ENCODE measurements at places on chromosomes 13 and 19.

DNA sequence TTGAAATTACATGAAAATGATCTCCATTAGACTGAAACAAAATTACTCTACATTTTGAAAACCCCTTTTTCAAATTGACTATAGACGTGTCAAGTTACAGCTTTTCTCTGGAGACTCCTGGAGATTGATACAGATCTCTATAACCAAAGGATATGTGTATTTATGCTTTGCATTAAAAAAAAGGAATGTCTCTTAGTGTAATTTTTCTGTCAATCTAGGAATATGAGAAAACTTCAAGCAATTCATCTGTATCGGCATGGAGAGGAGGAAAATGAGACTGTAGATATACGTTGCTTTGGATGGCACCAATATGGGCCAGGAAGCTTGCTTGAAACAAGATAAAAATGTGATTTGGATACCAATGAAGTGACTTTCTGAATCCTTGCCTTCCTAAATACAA, 286.6 kb downstream of the PCDH9 start:
- no peak for DNase-seq

GRCh38 chr13:99704390-99704789, 203.1 kb downstream of the TM9SF2 start:
- DNase-seq: no peak

- peak; percentile 80 for DNase-seq
These were observed 674 bp downstream of the BRD4 start for GRCh38 chr19:15331419-15332310.

- no peak for DNase-seq
These were observed 807.5 kb upstream of the SLC10A2 start for GRCh38 chr13:103873725-103874124.

GRCh38 chr19:29876414-29876813, 64.6 kb downstream of the CCNE1 start:
- DNase-seq: no peak

- DNase-seq: peak; percentile 77
These were observed 36.4 kb downstream of the FBN3 start for GRCh38 chr19:8113017-8113416.

DNA sequence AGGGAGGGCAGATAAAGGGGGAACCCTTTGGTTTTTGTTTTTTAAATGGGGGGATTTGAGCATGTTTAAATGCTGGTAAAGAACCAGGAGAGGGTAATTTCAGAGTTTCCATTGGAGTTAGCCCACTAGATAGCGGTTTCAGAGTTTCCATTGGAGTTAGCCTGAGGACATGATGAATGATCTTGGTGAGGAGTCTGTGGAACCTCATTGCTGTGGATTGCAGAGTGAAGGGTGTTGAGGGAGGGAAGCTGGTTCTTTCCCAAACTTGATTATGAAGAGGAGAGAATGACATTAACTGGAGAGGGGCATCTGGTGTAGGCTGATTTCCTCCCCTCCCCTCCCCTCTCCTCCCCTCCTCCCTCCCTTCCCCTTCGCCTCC, 5.0 kb downstream of the WASF3 start:
- DNase-seq: no peak

DNA sequence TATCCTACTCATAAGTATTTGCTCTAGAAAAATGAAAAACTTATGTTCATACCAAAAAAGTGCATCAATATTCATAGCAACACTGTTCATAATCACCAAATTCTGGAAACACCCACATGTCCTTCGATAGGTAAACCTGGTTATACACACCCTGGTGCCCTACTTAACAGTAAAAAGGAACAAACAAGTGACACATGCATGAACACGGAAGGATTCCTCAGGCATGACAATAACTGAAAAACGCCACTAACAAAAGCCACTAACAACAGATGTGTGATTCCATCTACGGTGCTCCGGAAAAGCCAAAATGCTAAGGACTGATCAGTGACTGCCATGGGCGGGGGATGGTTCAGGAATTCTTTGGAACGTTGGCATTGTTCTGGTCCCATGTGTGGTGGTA, 65.5 kb downstream of the STK24 start:
- DNase-seq: no peak

- no peak for DNase-seq
These were observed 16.3 kb downstream of the POP4 start for GRCh38 chr19:29622166-29623070.

GRCh38 chr13:50581586-50582196, 261.8 kb downstream of the DLEU7 start:
- DNase-seq: no peak

GRCh38 chr13:44116562-44117332, 237.0 kb downstream of the LACC1 start:
- no peak for DNase-seq

- no peak for DNase-seq
These were observed 13.6 kb upstream of the USP29 start for GRCh38 chr19:57105976-57106721.

DNA sequence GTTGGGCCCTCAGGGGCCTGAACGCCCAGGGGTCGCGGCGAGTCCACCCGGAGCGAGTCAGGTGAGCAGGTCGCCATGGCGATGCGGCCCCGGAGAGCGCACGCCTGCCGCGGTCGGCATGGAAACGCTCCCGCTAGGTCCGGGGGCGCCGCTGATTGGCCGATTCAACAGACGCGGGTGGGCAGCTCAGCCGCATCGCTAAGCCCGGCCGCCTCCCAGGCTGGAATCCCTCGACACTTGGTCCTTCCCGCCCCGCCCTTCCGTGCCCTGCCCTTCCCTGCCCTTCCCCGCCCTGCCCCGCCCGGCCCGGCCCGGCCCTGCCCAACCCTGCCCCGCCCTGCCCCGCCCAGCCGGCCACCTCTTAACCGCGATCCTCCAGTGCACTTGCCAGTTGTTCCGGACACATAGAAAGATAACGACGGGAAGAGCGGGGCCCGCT, at the start of gene CCNA1:
TSS of gene CCNA1 (plus strand) at position 390 of the 439 bp plus-strand sequence. CDS start 562 bp downstream, outside the sequence.
- DNase-seq: no peak

- no peak for DNase-seq
These were observed 14.3 kb downstream of the DLEU7 start for GRCh38 chr13:50829226-50829625.

GRCh38 chr13:103883164-103883563, 816.9 kb upstream of the SLC10A2 start:
- peak; percentile 83 for DNase-seq

DNA sequence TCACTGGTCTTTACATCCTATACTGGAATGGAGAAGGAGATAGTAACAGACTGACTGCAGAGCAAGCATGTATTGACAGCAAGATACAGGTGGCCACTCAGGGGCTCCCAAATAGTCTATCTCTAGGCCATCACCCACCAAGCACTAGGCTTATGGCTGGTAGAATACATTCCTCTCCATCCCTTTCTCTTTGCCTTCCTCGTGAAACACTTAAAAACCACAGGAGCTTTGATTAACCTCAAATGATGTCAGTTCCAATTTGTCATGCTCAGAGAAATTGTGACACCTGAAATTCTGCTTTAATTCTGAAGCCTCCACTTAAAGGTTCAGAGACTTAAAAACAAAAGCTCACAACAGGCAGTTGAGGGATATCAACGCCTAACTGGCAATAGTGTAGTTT, 17.2 kb downstream of the ENOX1 start:
- no peak for DNase-seq

GRCh38 chr13:20798027-20798426, 24.3 kb upstream of the EEF1AKMT1 start:
- no peak for DNase-seq

DNA sequence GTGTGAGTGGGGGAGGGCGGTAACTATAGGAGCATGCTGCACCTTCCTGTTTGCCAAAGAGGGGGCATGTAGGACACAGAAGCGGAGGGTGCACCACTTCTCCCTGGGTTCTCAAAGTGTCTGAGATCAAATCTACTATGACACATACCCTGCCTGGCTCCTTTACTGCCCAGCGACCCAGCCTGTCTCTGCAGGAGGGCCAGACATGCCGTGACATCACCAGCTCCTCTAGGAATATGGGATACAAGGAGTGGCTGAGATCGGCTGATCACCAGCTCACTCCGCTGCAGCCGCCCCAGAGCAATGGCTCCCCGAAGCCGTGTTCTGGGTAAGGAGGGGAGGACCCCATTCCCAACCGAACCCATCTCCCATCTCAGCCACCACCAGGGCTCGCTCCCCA, 16.4 kb upstream of the IGFL1 start:
- no peak for DNase-seq

GRCh38 chr13:77267362-77267761, 59.5 kb downstream of the MYCBP2 start:
- DNase-seq: no peak

- DNase-seq: no peak
These were observed 14.4 kb downstream of the COMP start for GRCh38 chr19:18776736-18777135.

- no peak for DNase-seq
These were observed 57.9 kb upstream of the C1QTNF9 start for GRCh38 chr13:24251525-24251924.

GRCh38 chr19:41734585-41734984, 20.7 kb upstream of the CEACAM6 start:
- peak; percentile 89 for DNase-seq

DNA sequence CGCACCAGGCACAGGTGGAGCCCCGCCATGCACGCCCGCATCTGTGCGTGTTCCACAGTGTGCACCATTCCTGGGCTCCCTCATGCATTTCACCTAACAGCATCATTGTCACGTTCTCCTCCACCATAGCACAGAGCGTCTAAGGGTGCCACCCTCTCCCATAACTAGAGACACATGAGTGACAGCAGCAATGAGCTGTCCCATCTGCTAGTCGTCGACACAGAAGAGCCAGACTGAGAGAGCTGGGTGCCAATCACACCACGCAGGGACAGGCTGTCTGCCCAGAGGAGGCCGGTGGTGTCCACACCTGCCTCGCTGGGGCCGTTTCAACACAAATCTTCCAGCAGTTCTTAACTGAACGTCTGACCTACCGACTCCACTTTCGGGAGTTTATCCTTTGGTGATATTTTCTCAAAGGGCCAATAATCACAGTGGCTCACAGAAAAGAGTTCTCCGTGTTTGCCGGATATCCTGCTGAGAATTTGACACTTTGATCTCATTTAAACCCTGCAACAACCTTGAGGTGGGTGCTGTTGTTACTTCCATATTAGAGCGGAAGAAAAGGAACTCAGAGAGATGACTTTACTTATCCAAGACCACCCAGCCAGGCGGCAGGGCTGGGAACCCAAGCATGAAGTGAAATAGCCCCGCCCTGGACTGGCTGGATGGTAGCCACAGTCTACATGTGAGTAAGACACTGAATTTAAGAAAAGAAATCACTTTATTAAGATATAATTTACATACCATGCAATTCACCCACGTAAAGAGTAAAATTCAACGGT, 16.2 kb downstream of the CLEC11A start:
- no peak for DNase-seq

- DNase-seq: no peak
These were observed 10.2 kb downstream of the LRRC4B start for GRCh38 chr19:50558039-50558438.

DNA sequence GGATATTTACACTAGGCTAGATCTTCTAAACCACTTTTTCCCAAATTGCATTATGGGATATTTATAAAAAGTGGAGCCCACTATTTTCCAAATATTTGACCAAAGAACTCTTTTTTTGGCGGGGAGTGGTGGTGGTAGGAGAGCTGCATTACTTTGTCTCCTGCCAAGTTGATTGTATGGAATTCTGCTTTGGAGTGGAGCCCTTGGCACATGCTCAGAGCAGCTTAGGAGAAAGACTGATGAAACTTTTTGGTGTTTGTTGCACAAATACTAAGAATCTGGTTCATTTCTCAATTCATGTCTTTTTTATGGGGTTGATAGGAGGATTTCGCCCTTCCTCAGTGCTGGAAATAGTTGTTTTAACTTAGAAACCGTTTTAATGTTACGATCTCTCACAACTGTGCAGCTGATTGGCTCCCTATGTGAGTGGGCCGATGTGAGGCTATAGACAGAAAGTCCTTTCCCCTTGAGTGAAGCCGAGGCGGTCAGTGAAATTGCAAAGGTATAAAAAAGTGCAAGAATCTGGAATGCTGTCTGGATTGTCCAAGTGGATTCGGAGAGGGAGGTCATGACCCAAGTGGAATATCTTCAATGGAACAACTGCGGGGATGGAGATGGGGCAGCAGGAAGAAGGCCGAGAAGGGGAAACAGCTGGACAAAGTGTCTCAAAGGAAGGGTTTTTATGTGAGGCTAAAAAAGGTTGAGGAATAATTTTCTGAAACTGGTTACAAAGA, 415.9 kb downstream of the FGF9 start:
- no peak for DNase-seq

- no peak for DNase-seq
These were observed 37.8 kb downstream of the MYO16 start for GRCh38 chr13:108667205-108667604.

GRCh38 chr19:10289836-10290356, at the start of gene ICAM5:
Gene ICAM5, plus strand, starts transcription at chr19:10289952. Its CDS starts 92 bp downstream, at chr19:10290044.
- DNase-seq: peak; percentile 19

DNA sequence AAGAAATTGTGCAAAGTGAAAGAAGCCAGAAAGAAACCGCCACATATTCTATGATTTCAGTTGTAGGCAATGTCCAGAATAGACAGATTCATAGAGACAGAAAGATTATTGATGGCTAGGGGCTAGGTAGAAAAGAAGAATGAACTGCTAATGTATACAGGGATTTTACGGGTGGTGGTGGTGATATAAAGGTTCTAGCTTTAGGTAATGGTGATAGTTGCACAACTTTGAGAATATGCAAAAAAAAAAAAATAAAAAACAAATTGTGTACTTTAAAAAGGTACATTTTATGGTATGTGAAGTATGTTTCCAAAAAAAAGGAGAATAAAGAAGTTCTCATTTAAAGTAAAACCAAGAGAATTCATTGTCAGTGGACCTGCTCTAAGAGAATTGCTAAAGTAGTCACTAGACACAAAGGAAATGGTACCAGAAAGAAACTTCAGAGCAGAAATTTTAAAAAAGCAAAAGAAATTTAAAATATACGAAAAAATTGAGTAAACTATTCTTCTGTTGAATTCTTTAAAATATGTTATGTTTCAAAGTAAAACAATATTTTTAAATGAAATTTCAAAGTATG, 680.1 kb downstream of the UQCRFS1 start:
- no peak for DNase-seq

GRCh38 chr13:27923794-27924528, 4.2 kb downstream of the PDX1 start:
- no peak for DNase-seq

DNA sequence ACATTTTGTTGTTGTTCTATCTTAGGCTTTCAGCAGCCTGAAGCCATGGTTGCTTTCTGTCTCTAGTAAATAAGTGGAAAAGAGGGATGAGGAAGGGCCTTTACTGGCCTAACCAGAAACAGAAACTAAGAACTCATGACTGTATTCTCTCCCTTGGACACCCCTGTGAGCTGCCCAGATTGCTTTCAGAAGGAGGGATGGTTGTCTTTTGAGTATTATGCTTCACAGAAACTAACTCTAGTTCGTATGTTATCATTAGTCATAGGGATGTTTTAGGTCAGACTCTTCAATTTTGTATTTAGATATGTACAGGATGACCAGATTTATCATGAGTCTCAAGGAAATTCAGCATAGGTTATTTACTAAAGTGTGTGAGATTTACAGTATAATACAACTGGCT, 17.5 kb downstream of the BORA start:
- DNase-seq: no peak

DNA sequence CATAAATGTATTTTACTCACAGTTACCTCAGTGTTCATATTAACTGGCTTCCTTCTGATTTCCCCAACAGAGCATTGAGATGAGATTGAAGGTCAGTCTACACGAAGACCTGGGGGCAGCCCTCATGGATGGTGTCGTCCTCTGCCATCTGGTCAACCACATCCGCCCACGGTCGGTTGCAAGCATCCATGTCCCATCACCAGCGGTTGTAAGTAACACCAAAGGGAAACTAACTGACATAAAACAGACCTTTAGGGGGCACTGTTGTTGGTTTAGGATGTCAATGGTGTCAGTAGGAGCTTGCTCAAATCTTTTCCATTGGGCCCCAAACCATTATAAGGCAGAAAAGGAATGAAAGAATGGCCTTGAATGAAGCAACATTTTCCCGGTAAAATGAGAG, 68.2 kb downstream of the ESD start:
- DNase-seq: peak; percentile 35
